Panc1 (cell line): ENCODE measurements at places on chromosomes 2 and 18.

DNA sequence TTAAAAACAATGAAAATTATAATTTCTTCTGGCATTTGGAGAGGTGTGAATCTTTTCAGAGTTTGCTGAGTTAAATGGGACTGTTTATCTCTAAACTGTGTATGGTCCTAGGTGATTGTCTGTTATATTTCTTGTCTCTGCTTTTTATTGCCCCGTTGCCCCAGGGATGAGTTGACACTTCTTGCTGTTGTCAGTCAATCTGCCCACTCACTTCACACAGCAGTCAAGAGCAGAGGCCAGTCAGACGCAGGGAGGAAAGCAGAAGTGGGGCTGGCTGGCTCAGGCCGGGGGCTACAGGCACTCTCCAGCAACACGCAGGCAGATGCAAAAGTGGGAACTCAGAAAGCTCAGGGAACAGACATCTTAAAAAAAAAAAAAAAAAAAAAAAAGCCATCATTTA is 365.2 kb downstream of the CLIP4 start:
- H3K36me3 ChIP-seq = no peaks in the 10 kb centered on the region
- H3K27me3 ChIP-seq = 0 out of 2 replicates have a peak, but pooled peaks cover 6% of the 10 kb centered on the region
- no peak overlapping the region for H3K4me3 ChIP-seq
- DNase-seq = no peak

DNA sequence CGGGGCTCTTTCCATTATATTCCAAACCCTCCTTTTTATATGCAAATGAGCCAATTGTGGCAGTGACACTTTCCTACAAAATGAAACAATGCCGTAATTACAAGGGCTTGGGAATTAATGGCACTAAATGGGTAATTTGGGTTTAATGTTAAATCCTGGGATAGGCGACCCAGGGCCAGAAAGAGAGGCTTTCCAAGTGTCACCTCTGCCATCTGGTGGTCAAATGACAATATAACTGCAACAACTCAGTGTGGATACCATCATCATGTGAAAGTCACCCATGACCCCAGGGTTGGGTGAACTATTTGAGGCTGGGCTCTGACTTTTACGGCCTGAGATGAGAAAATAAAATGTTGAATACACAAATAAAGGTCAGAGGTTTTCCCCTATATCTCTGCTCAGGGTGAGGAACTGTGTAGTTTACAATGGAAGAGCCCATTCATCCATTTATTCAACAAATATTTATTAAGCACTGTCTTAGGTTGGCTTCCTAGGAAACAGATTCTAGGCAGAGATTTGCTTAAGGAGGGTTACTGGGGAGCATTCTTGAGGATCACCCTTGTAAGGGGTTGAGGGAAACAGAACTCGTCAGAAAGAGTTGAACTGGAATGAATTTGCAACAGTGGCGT is 13.6 kb upstream of the THADA start:
- H3K4me3 ChIP-seq = no peak overlapping the region
- no peaks in the 10 kb centered on the region for H3K27me3 ChIP-seq
- H3K4me1 ChIP-seq = peaks cover 5% of the 10 kb centered on the region

DNA sequence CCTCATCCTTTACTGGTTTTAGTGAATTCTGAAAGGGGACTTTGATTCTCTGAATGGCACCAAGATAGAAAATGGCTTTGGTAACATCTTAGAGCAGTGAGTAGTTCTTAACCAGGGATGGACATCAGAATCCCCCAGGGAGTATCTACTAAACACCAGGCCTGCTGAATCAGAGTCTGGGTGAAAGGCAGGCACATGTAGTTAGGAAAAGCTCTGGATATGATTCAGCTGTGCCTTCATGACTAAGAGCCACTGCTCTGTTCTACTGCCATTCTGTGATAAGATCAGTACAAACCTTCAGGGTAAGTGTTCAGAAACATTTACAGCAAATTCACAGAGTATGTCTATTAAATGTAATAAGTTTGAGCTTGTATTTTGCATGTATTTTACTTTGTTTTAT is 46.2 kb upstream of the B3GNT2 start:
- H3K36me3 ChIP-seq = no peaks in the 10 kb centered on the region
- no peaks in the 10 kb centered on the region for H3K27me3 ChIP-seq
- DNase-seq = no peak
- H3K4me1 ChIP-seq = no peaks in the 10 kb centered on the region
- no peak overlapping the region for H3K27ac ChIP-seq

GRCh38 chr2:137156221-137156844 is 391.0 kb downstream of the THSD7B start:
- H3K4me1 ChIP-seq = no peaks in the 10 kb centered on the region
- H3K27me3 ChIP-seq = no peaks in the 10 kb centered on the region

DNA sequence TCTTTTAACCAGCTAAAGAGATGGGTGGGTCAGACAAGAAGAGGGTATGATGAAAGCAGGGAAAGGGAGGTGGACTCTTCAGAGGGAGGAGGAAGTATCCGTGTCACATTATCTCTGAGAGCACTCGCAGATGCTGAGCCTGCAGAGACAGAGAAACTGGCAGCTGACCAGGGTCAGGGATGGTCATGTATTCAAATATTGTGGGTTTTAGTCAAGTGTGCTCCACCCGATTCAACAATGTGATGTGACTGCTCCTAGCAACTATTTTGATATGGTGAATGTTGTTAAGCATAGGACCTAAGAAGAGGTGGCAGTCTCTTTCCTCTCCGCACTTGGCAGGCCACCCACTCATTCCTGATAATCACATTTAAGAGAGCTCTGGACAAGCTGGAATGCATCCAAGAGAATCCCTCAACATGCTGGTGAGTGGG is 1.3 kb upstream of the CLIP4 start:
- no peaks in the 10 kb centered on the region for H3K27me3 ChIP-seq
- peak overlapping the region; percentile 50 for H3K4me3 ChIP-seq
- peak; percentile 84 for DNase-seq
- peaks cover 50% of the 10 kb centered on the region for H3K4me1 ChIP-seq

GRCh38 chr2:137251045-137251444 is 485.7 kb downstream of the THSD7B start:
- no peaks in the 10 kb centered on the region for H3K4me1 ChIP-seq
- no peak overlapping the region for H3K27ac ChIP-seq
- H3K36me3 ChIP-seq = no peaks in the 10 kb centered on the region
- H3K4me3 ChIP-seq = no peak overlapping the region
- no peaks in the 10 kb centered on the region for H3K27me3 ChIP-seq

- no peak overlapping the region for H3K4me3 ChIP-seq
- H3K27me3 ChIP-seq = no peaks in the 10 kb centered on the region
- DNase-seq = no peak
- no peak overlapping the region for H3K27ac ChIP-seq
- no peaks in the 10 kb centered on the region for H3K36me3 ChIP-seq
Observed at GRCh38 chr2:175990099-175990498, 12.0 kb downstream of the LNPK start.

GRCh38 chr2:31446848-31447247 is 32.3 kb upstream of the XDH start:
- H3K4me1 ChIP-seq = no peaks in the 10 kb centered on the region
- H3K4me3 ChIP-seq = no peak overlapping the region
- no peaks in the 10 kb centered on the region for H3K27me3 ChIP-seq
- H3K36me3 ChIP-seq = no peaks in the 10 kb centered on the region
- H3K27ac ChIP-seq = no peak overlapping the region

DNA sequence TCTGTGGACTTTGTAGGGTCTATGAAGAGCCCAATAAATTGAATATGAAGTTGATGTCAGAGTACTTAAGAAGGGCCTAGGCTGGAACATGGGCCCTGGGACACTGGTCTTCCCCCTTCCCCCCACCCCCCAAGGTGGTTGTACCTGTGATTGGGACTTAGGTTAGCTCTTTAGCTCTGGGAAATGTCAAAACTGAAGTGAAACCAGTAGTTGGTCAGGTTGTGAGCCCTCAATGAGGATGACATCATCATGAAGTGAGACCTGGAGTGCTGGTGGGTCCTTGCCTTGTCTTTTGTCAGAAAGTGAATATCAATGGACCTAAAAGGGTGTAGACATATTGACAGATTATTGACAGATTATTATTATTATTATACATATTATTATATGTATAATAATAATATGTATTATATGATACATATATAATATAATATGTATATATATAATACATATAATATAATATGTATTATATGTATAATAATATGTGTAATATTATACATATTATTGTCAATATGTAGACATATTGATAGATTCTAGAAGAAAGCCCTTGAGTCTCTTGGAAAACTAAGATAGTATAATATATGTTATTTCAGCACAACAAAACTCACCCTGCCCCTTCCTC is 5.4 kb downstream of the MARS2 start:
- DNase-seq = no peak
- H3K4me1 ChIP-seq = peaks cover 15% of the 10 kb centered on the region
- H3K4me3 ChIP-seq = no peak overlapping the region
- no peak overlapping the region for H3K27ac ChIP-seq
- no peaks in the 10 kb centered on the region for H3K27me3 ChIP-seq
- peaks cover 8% of the 10 kb centered on the region for H3K36me3 ChIP-seq

GRCh38 chr18:32779010-32779409 is 6.2 kb upstream of the KLHL14 start:
- H3K27ac ChIP-seq = no peak overlapping the region
- H3K36me3 ChIP-seq = no peaks in the 10 kb centered on the region
- H3K27me3 ChIP-seq = no peaks in the 10 kb centered on the region
- peaks cover under 1% of the 10 kb centered on the region; the same call in 1 of the 2 replicates for H3K4me1 ChIP-seq

- no peaks in the 10 kb centered on the region for H3K4me1 ChIP-seq
- DNase-seq = no peak
- no peaks in the 10 kb centered on the region for H3K36me3 ChIP-seq
- H3K4me3 ChIP-seq = no peak overlapping the region
Observed at GRCh38 chr2:85950743-85951142, 62.0 kb upstream of the ST3GAL5 start.

- DNase-seq = no peak
- H3K4me3 ChIP-seq = no peak overlapping the region
- no peaks in the 10 kb centered on the region for H3K36me3 ChIP-seq
Observed at GRCh38 chr2:29831560-29831959, 89.8 kb downstream of the ALK start.

- DNase-seq = no peak
- H3K36me3 ChIP-seq = no peaks in the 10 kb centered on the region
- H3K27me3 ChIP-seq = peaks cover 3% of the 10 kb centered on the region; the same call in 1 of the 2 replicates
- no peaks in the 10 kb centered on the region for H3K4me1 ChIP-seq
- no peak overlapping the region for H3K27ac ChIP-seq
- H3K4me3 ChIP-seq = no peak overlapping the region
Observed at GRCh38 chr18:79844999-79845563, 47.3 kb downstream of the KCNG2 start.

DNA sequence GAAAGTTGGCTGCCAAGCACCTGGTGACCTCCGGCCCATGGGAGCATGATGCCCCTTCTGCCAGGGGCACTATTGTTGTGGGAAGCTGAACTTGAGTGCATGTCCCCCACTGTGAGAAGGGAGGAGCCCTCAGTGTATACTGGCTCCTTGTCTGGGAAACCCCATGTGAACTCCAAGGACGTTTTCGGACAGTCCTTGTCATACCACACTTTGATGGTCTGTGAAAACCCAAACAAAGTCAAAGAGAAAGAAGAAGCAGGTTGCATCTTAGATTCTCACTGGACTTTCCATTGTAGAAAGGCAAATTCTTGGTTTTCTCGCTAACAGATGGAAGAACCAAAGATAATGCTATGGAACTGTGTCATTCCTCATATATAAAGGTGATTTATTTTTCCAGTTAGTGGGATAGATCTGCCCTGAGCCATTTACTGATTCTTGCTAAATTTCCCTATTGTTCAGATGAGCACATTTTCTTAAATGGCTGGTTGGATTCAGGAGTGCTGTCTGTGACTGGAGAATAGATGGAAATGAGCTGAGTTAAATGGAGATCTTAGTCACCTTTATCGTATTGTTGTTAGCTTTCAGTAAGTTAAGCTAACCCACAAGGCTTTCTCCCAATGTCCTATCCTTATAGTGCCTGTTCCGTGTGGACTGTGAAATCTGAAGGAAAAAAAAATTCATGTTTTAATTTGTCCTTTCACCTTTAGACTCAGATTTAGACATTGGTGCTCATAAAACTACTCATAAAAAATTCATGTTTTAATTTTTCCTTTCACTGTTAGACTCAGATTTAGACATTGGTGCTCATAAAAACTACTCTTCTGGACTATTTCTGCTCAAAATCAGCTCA is 166.6 kb downstream of the ACTR3 start:
- peaks cover 20% of the 10 kb centered on the region for H3K27me3 ChIP-seq
- no peak overlapping the region for H3K4me3 ChIP-seq
- H3K4me1 ChIP-seq = no peaks in the 10 kb centered on the region
- H3K27ac ChIP-seq = no peak overlapping the region

- H3K4me3 ChIP-seq = no peak overlapping the region
- no peak for DNase-seq
- no peaks in the 10 kb centered on the region; the same call in 1 of the 2 replicates for H3K36me3 ChIP-seq
Observed at GRCh38 chr2:28413152-28413898, 20.7 kb downstream of the FOSL2 start.

DNA sequence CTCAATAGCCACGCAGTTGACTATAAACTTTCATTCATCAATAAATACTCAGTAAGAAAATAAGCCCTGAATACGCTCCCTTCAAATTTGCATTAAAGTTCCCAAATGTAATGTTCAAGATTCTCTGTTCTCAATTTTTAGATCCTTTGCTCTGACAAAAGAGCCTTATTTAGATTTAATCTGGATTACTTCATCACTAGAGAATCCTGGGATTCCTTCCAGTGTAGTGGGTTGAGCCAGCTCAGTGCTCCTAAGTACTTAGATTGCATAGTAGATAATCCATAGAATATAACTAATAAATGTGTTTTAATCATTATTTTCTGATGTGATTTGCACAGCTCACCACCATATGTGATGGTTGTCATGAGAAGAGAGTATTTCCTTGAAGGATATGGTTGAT is 1286.2 kb downstream of the SUCLG1 start:
- H3K36me3 ChIP-seq = no peaks in the 10 kb centered on the region
- no peak overlapping the region for H3K4me3 ChIP-seq
- no peaks in the 10 kb centered on the region for H3K27me3 ChIP-seq
- H3K4me1 ChIP-seq = no peaks in the 10 kb centered on the region; the same call in 1 of the 2 replicates

- H3K27ac ChIP-seq = no peak overlapping the region
- no peak for DNase-seq
- H3K4me1 ChIP-seq = no peaks in the 10 kb centered on the region
- H3K27me3 ChIP-seq = no peaks in the 10 kb centered on the region
Observed at GRCh38 chr2:7281231-7282201, 364.3 kb downstream of the RNF144A start.

DNA sequence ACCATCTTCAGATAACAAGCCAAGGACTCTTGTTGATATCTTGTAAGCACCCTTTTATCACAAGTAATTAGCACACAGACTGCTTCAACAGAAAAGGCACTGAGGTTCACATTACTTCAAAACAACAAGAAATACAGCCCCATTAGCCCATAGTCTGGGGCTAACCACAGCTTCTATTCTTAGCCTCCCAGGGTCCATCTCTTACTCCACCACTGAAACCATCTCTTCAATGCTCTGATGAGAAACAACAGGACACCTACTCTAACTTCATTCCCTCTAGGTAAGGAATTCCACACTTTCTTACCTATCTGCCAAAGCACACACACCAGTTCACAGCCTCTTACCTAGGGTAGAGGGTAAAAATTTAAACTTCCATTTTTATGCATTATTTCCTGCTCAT is 26.4 kb upstream of the CYTIP start:
- no peak overlapping the region for H3K27ac ChIP-seq
- no peaks in the 10 kb centered on the region; the same call in 1 of the 2 replicates for H3K36me3 ChIP-seq
- H3K4me1 ChIP-seq = no peaks in the 10 kb centered on the region
- H3K4me3 ChIP-seq = no peak overlapping the region
- no peaks in the 10 kb centered on the region for H3K27me3 ChIP-seq
- DNase-seq = no peak

GRCh38 chr18:55334875-55335274 is 253.1 kb downstream of the TCF4 start:
- H3K4me3 ChIP-seq = no peak overlapping the region
- no peaks in the 10 kb centered on the region for H3K36me3 ChIP-seq
- no peak overlapping the region for H3K27ac ChIP-seq

- peaks cover 15% of the 10 kb centered on the region for H3K4me1 ChIP-seq
- H3K4me3 ChIP-seq = no peak overlapping the region
- no peaks in the 10 kb centered on the region for H3K36me3 ChIP-seq
- H3K27ac ChIP-seq = peak overlapping the region; percentile 78
Observed at GRCh38 chr2:229445019-229445418, 173.9 kb upstream of the PID1 start.
